Progenitor cell of endocrine pancreas (in vitro differentiated cells): ENCODE measurements at places on chromosomes 2 and 18.

DNA sequence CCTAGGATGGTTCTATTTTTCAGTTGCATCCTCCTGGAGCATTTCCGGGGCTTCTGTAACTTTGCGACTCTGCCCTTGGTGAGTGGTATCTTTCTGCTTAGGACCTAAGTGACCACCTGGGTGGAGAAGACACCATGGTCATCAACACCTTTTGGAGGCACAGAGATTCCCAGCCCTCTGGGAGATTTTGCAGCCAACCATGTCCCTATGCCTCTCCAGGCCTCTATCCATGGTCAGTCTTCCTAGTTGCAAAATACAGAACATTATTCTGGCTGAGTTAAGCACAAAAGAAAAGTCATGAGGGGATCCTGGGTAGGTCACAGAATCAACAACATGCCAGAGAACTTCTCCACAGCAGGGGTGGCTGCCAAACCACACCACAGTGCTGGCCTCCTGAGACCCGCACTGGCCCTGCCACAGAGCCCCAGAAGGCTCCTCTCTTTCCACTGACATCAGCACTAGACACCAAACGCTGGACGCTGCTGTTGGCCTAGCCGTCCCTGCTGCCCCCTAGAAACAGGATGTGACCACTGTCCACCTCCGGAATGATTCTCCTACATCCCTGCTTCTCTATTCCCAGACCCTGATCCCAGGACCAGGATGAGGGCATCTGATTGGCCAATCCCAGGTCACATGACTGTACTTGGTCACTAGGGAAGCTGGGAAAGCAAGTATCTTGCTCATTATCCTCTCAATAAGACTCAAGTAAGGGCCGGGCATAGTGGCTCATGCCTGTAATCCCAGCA is 47.7 kb downstream of the SMAD7 start:
- no peak overlapping the region for H3K4me3 ChIP-seq
- DNase-seq = no peak
- no peak overlapping the region for H3K27ac ChIP-seq

DNA sequence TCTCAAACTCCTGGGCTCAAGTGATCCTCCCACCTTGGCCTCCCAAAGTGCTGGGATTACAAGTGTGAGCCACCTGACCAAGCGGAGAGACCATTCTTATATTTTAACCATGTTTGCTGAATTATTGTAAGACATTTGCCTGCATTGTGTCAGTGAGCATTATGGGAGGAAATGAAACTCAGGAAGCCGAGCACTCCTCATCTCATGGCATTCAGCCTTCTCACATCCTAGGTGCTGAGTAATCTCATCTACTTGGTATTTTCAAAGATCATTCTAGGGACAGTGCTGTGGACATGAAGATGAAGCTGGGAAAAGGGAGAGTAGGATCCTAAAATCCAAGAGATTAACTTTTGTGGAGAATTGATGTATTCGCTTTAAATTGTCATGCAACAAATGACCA is 66.1 kb downstream of the NAPG start:
- DNase-seq = no peak
- H3K27me3 ChIP-seq = no peaks in the 10 kb centered on the region
- H3K4me3 ChIP-seq = no peak overlapping the region
- H3K4me1 ChIP-seq = no peaks in the 10 kb centered on the region

GRCh38 chr2:160936044-160936806 is 224.0 kb upstream of the TANK start:
- no peaks in the 10 kb centered on the region for H3K27me3 ChIP-seq
- H3K36me3 ChIP-seq = no peaks in the 10 kb centered on the region
- H3K4me3 ChIP-seq = no peak overlapping the region
- H3K27ac ChIP-seq = no peak overlapping the region
- peaks cover 1% of the 10 kb centered on the region for H3K4me1 ChIP-seq

- H3K4me3 ChIP-seq = no peak overlapping the region
- no peak overlapping the region for H3K27ac ChIP-seq
- H3K36me3 ChIP-seq = peaks cover 26% of the 10 kb centered on the region
- H3K4me1 ChIP-seq = peaks cover 7% of the 10 kb centered on the region
Observed at GRCh38 chr2:191362841-191363240, 117.6 kb downstream of the MYO1B start.

DNA sequence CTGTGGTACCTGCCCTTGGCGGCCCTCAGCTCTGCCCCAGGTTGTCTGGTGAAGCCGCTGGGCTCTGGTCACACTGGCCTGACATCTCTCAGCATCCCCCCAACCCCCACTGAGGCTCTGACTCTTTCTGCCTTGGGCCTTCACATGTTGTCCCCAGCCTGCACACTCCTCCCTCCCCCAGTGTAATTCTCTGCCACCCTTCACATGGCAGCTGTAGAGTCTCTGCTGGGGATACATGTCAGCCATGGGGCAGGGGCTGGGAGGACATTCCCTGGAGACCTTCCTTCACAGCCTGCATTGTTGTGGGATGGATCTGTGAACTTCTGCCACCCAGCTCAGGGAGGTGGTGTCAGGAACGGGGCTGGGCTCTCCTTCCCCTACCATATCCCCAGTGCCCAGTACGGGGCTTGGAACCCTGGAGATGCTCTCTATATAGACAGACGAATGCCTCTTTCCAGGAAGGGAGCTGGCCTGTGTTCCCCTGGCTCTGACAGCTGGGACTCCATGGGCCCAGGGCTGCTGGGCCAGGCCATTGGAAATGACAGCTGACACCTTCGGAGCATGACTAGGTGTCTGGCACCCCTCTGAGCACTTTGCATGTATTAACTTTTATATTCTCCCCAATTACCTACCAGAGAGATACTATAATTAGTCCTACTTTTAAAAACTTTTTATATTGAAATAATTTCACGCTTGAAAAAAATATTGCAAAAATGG is 151.5 kb downstream of the INHBB start:
- H3K4me1 ChIP-seq = no peaks in the 10 kb centered on the region
- no peak for DNase-seq
- H3K27me3 ChIP-seq = peaks cover 32% of the 10 kb centered on the region
- no peak overlapping the region for H3K27ac ChIP-seq
- H3K36me3 ChIP-seq = no peaks in the 10 kb centered on the region
- H3K4me3 ChIP-seq = no peak overlapping the region

DNA sequence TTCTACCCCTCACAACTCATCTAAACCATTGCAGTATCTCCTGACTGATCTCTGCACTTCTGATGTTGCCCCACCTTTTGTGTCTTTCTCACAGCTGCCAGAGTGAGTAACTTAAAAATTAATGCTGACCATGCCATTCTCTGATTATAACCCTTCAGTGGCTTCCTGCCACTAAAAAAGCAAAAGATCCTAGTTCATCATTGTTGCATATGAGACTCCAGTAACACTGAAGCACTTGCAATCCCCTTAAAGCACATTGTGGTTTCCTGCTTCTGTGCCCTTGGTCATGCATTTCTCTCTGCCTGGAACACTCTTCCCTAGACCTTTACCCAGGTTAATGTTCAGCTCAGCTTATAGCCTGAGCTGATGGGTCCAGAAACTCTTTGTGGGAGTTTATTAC is 95.1 kb upstream of the WDSUB1 start:
- no peaks in the 10 kb centered on the region for H3K27me3 ChIP-seq
- no peak overlapping the region for H3K27ac ChIP-seq
- peaks cover 1% of the 10 kb centered on the region for H3K4me1 ChIP-seq

- no peaks in the 10 kb centered on the region for H3K27me3 ChIP-seq
- H3K4me3 ChIP-seq = no peak overlapping the region
- H3K36me3 ChIP-seq = peaks cover 19% of the 10 kb centered on the region
Observed at GRCh38 chr18:2536493-2536892, 34.8 kb downstream of the METTL4 start.

- no peaks in the 10 kb centered on the region for H3K4me1 ChIP-seq
- H3K36me3 ChIP-seq = no peaks in the 10 kb centered on the region
- H3K27me3 ChIP-seq = no peaks in the 10 kb centered on the region
- H3K27ac ChIP-seq = no peak overlapping the region
Observed at GRCh38 chr2:40230707-40231432, 221.0 kb downstream of the SLC8A1 start.
